ENCODE measurements at places on chromosomes 13 and 19.

DNA sequence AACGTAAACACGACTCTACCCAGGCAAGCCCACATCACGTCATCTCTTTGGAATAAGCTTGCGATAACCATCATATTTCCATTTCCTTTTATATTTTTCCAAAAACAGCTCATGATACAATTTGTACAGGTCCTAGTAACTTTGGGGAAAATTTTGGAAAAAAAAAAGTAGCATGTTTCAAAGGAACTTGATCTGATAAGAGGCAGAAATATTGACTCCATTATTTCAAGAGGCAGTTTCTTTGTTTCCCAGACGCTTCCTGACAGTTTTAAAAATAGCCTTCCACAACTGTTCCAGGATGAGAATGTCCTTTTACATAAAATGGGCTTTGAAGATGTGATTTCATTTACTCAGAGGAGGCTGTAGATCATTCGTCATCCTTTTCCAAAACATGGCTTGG is 23.1 kb downstream of the KLF2 start:
- DNase-seq, result no peak

GRCh38 chr19:8361921-8362793 is 1.8 kb upstream of the ANGPTL4 start:
- DNase-seq, result peak; percentile 82

- no peak for DNase-seq
These were observed 2.2 kb downstream of the GPR32 start for GRCh38 chr19:50772476-50772875.

- no peak for DNase-seq
These were observed 38.4 kb upstream of the CSNK1A1L start for GRCh38 chr13:37143911-37144310.

GRCh38 chr13:43877766-43878165 is 1.8 kb downstream of the CCDC122 start:
- no peak for DNase-seq

- peak; percentile 79 for DNase-seq
These were observed 12.5 kb upstream of the CFAP97D2 start for GRCh38 chr13:114166381-114167131.
